ENCODE measurements at places on chromosomes 4 and X. TPM values are rescaled to one million over a fixed set of nuclear protein-coding genes. Genes with fewer than 3 reads are reported as not detected.

GRCh38 chrX:71976753-71977152 is 66.1 kb downstream of the NHSL2 start:
- DNase-seq, result no peak

DNA sequence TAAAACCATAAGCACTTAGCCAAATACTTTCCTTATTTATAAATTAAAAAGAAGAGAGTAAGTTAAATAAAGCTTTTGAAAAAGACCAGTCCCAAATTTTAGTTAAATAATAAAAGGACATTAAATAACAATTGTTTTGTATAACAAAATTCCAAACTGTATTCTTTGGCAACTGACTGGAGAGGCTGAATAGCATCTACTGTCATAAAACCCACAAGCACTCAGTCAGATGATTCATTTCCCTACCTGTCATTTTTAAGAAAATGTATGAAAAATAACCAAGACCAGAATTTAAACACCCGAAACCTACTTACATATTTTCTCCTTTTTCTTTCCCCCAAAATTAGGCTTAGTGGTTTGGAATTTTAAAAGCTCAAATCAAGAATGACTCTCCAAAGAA is 32.5 kb upstream of the SMIM10L2A start:
- no peak for DNase-seq

GRCh38 chr4:70920592-70920991 is 18.4 kb downstream of the MOB1B start:
- DNase-seq, result no peak

DNA sequence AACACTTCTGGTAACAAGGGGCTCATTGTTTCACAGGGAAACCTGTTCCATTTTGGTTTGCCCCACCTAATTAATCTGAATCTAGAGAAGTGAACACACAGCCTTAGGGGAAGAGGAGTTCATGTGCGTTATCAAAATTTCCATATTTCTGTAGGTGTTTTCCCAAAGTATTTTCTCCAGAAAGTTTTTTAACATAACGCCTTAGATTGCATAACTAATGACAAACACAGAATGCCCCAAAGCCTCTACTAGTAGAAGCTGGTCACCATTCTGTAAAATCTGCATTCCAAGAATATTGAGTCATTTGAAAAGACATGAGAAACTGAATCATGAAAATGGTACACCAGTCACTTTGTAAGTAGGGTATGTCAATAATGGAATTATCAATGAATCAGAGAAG is 41.1 kb downstream of the IL13RA2 start:
- no peak for DNase-seq

The HUWE1 gene
- 101 TPM for total RNA-seq

GRCh38 chr4:38275331-38276100 is 315.3 kb downstream of the PTTG2 start:
- DNase-seq, result no peak

DNA sequence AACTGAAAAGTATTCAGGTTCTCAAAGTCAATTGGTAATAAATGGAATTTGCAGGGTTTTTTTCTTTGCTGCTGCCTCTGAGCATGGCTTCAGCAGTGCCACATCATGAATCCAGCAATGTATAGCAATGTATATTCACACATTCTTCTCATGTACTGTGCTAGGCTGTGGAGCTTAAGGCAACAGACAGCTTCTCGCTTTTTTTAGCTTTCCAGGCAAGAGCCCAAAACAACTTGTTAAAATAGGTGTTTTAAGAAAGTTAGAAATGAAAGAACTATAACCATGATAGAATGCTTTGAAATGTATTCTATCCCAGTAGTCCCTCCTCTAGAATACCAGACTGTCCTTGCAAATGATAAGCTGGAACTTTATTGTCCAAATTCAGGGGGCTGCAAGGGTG is 30.4 kb downstream of the SMIM43 start:
- DNase-seq, result no peak

The EDNRA gene
- total RNA-seq, result 19.6 TPM

GRCh38 chr4:71694961-71695360 is 88.9 kb downstream of the GC start:
- DNase-seq, result no peak

- DNase-seq, result no peak
Observed at GRCh38 chr4:89249716-89250361, 57.8 kb downstream of the GPRIN3 start.

GRCh38 chr4:22986881-22987280 is 294.1 kb downstream of the GBA3 start:
- DNase-seq, result no peak

DNA sequence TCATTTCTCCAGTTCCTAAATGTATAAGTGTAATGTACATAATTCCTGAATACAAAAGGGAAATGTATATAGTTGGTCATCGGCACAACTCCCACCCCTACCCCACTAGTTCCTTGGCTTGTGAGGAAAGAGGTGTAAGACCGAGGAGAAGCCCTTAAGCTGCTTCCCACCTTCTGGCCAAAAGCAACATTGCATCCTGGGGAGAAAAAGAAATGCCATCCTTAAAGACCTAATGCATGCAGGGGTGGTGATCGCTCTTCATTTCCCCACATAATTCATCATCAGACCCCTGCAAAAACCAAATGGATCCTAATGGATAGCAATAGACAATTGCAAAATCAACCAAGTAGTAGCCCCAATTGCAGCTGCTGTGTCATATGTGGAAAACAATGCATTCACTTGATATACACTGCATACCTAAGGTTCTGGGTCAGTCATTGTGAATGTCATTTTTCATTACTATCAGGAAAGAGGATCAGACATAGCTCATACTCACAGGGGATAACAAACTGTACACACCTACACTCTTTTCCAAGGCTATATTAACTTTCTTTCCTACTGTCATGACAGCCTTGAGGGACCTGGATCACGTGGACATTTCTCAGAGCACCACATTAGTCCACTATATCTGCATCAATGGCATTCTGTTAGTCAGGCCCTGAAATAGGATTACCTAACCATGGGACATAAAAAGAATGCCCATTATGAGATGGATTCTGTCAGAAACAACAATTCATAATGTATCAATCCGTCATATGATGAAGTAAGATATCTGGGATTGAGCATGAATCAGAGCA is 31.7 kb upstream of the NFXL1 start:
- DNase-seq, result no peak

The PCDH7 gene
- total RNA-seq, result 56.0 TPM

DNA sequence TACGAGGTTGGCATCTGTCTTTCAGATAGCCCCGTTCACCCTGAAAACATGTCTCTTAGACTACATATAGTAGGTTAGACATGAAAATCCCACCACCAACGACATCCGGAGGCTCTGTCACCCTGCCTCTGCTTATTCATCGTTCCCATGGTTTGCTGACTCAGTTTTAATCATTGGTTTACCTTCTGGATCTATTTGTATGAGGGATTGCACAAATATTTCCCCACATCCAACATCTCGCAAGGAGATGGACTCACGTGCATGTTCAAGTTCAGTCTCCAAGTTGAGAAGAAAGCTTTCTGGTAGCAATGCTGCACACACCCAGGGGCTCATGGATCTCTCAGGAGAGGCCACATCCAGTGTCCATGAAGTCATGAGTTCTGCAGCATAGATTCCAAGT is 10.8 kb downstream of the CETN2 start:
- DNase-seq, result no peak

The PIR gene
- total RNA-seq, result 5.2 TPM

GRCh38 chrX:118513120-118513898 is 17.7 kb downstream of the DOCK11 start:
- DNase-seq, result no peak

The IQCM gene
- not detected for total RNA-seq

The CD40LG gene
- total RNA-seq, result not detected

The ZNF157 gene
- 0.18 TPM for total RNA-seq

The TXK gene
- 8.3 TPM for total RNA-seq

GRCh38 chr4:4752576-4753401 is 106.7 kb upstream of the MSX1 start:
- DNase-seq, result no peak

The TCEAL7 gene
- 17.0 TPM for total RNA-seq

The PPP2R2C gene
- not detected for total RNA-seq

- no peak for DNase-seq
Observed at GRCh38 chr4:141746026-141746425, 109.6 kb downstream of the IL15 start.

GRCh38 chr4:140249351-140249750 is 95.4 kb upstream of the MAML3 start:
- DNase-seq, result no peak

DNA sequence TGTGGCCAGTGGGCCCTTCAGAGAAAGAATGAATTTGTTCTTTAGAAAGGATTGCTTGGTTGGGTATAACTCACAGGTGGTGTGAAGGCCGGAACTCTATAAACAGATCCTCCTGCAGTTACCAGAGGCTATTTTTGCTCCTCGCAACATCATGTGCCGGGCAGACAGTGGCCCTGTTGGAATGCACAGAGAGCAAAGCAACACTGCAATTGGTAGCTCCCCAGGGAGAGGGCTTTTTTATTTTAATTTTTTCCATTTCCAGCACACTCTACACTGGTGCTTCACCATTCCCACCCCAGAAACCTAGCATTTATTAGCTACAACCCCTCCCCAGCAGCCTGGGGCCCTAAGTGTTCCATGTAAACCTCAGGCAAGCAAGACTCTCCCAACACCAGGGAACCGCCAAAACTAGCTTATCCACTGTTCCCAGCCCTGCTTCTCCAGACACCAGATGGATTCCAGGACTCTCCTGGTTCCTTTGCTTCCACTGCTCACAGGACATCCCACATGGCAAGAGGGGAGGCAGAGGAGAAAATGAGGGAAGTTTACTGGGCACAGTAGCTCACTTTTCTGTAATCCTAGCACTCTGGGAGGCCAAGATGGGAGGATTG is 75.1 kb upstream of the TMEM164 start:
- DNase-seq, result no peak

DNA sequence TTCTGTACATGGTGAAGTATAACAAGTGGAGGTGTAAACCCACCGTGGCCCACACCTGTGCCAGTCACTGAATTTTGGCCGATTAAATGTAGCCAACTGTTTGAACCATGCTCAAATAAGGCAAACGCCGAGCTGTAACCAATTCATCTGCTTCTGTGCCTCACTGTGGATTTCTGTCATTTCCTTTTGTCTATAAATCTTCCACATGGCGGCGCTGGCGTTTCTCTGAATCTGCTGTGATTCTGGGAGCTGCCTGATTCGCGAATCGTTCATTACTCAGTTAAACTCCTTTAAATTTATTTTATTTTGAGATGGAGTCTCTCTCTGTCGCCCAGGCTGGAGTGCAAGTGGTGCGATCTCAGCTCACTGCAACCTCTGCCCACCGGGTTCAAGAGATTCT is 19.2 kb downstream of the SUPT20HL2 start:
- no peak for DNase-seq

DNA sequence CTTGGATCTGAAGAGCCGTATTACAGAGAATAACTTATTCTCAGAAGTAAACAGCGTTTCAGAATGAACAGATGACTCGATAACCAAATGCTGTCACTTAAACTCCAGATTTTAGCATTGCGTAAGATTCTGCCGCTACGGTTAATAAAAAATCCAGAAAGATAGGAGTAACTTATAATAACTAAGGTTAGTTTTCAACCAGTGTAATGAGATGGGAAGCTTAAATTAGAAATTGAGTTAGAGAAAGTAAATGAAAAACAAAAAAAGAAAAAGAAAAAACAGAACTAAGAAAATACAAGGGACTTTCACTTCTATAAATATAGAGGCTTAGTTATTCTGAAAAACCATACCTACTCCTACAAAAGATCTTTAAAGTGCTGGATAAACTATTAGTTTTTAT is 13.1 kb upstream of the PARM1 start:
- no peak for DNase-seq

DNA sequence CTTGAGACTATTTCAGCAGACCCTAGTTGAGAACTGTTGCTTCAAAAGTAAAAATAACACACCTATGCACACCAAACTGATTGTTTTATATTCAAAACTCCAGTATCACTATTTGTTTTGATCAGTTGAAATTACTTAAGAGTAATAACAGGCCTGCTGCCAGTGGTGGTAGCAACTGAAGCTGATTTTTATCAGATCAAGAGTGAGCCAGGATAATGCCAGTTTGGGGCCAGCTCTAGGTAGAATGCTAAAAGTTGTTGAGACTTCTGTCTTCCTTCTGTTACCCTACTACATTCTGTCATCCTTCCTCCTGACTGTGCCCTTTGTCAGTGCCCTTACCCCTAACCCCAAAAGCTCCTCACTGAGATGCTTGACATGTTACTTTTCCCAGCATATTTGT is 228.7 kb upstream of the SPRY1 start:
- DNase-seq, result no peak

DNA sequence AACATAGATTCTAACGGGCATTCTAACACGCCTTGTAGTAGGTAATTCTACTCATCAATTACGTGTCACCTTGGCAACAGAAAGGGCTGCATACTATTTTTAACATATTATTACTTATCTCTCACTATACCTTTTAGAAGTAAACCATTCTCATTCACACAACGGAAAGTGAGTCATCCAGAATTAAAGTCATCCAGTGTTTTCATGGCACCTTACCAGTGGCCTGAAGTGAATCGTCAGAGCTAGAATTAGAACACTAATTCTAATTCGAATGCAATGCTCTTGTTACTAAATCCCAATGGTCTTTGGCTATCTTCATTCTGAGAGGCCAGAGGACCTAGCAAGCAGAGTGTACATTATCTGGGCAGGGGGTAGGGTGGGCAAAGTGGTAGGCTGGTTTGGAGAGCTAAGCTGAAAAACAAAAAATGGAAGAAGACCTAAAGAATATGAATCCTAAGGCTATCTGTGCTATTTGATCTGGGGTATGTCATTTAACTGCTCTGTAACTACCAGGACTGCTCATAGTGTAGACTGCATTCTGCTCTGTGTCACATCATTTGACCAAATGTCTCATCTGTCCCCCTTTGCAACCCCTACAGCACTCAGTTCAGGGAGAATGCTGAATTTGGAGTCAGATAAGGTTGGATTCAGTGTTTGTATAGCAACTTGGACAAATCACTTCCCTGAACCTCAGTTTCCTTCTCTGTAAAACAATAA is 96.5 kb downstream of the HDAC8 start:
- DNase-seq, result no peak

DNA sequence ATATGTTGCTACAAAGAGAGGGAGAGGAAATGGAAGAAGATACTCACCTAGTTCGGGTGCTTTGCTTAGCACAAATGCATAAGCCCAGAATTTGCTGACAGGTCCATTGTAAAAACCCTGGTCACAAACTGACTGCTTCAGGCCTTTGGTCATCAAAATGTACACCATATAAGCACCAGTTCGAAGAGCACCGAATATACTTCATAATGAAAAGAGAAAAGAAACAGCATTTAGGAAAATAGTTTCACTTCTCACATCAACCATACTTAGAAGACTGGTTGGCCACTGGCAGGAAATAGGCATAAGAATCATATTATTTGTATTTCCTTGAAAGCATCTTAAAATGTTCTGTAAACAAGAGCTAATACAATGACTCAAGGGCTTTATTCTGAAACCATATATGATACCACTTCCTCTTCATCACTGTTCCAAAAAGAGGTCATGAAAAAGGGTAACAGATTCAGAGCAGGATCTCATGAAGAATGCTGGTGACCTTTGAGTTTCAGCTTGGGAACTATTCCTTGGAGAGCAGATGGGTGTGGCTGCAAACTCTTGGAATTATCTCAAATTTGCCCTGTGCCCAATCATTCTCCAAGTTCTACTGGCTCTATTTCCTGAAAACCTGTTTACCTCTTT is 138.7 kb downstream of the ELOVL6 start:
- no peak for DNase-seq

- no peak for DNase-seq
Observed at GRCh38 chr4:12393631-12394262, 965.1 kb upstream of the HS3ST1 start.

All from stomach (tissue), 19 donors.